Epithelial cell of umbilical artery (primary cell): ENCODE measurements at places on chromosomes 1 and 21. TPM values are rescaled to one million over a fixed set of nuclear protein-coding genes. Genes with fewer than 3 reads are reported as not detected.

The CYYR1 gene
- 5.5 and 7.3 TPM in 2 replicates for total RNA-seq

The KRTAP19-3 gene
- total RNA-seq: not detected in 2 replicates

The OR10K2 gene
- total RNA-seq: not detected in 2 replicates

The IL20 gene
- total RNA-seq: not detected in 2 replicates

The INSRR gene
- total RNA-seq: not detected in 2 replicates

The FCRL1 gene
- total RNA-seq: not detected in 2 replicates

The HORMAD1 gene
- 0.32 TPM in 1 of 2 replicates, not detected in the other for total RNA-seq

The TEX38 gene
- not detected in 2 replicates for total RNA-seq

The DAB1 gene
- total RNA-seq: not detected in 2 replicates

The MYBPH gene
- not detected in 2 replicates for total RNA-seq

The RSPO1 gene
- not detected in 2 replicates for total RNA-seq

The KRTAP20-2 gene
- not detected in 2 replicates for total RNA-seq

The CR2 gene
- total RNA-seq: not detected in 2 replicates

The ST6GALNAC5 gene
- 0.97 and 1.5 TPM in 2 replicates for total RNA-seq

The TMPRSS3 gene
- not detected in 2 replicates for total RNA-seq
